Pancreas (tissue), 10 donors: ENCODE measurements at places on chromosomes 12 and 14. TPM values are rescaled to one million over a fixed set of nuclear protein-coding genes. Genes with fewer than 3 reads are reported as not detected.

ARHGAP9 gene
- 11.7 TPM for total RNA-seq

DBX2 gene
- 0.09 TPM for total RNA-seq

HOXC10 gene
- total RNA-seq: not detected

LRRIQ1 gene
- total RNA-seq: 0.31 TPM

WNT1 gene
- total RNA-seq: not detected

KRT1 gene
- 0.17 TPM for total RNA-seq

PMCH gene
- not detected for total RNA-seq

DNA sequence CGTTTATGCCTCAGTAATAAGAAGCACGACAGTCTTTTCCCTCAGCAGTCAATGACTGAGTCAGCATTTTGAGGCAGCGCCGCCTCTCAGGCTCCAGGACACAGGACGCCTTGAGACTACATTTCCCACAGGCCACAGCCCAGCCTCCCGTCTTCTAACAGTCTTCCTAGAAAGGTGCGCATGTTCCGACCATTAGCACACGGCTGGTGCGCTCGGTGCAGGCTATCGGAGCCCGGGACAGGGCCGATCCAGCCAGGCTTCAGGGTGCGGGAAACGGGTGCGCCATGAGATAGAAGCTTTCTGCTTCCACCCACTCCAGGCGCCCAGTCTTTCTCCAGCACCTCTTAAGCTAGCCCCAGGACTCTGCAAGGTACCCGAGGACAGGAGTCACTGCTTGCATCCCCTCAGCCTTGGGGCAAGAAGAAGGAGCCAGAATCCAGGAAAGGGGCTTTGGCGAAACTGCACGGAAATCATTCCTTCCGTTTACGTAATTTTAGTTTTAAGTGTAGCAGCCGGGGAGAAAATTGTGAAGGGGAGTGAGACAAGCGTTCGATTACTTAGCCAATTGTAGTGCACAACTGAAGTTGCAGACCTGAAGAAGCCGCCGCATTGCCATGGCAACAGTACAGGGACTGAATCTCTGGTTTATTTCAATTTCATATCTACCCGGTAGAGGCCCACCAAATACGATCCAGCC is 54.0 kb downstream of the ZNF641 start:
- H3K36me3 ChIP-seq: no peaks in the 10 kb centered on the region
- H3K27me3 ChIP-seq: no peaks in the 10 kb centered on the region
- DNase-seq: peak; percentile 93

- no peak for DNase-seq
- peaks cover 4% of the 10 kb centered on the region for H3K4me1 ChIP-seq
- no peak overlapping the region for H3K4me3 ChIP-seq
- no peak overlapping the region for H3K27ac ChIP-seq
- no peaks in the 10 kb centered on the region for H3K27me3 ChIP-seq
- peaks cover 21% of the 10 kb centered on the region for H3K36me3 ChIP-seq
Measured at GRCh38 chr12:56321027-56321426, 5.2 kb upstream of the CNPY2 start.

GRCh38 chr12:58414398-58414871 is 473.1 kb downstream of the ATP23 start:
- no peaks in the 10 kb centered on the region for H3K36me3 ChIP-seq
- H3K4me3 ChIP-seq: no peak overlapping the region
- no peaks in the 10 kb centered on the region for H3K27me3 ChIP-seq
- H3K4me1 ChIP-seq: no peaks in the 10 kb centered on the region
- no peak for DNase-seq

- H3K27ac ChIP-seq: peak overlapping the region; percentile 62
- H3K4me3 ChIP-seq: no peak overlapping the region
- no peaks in the 10 kb centered on the region for H3K36me3 ChIP-seq
- peaks cover 25% of the 10 kb centered on the region for H3K4me1 ChIP-seq
Measured at GRCh38 chr14:104971447-104972240, 6.5 kb downstream of the AHNAK2 start.

DNA sequence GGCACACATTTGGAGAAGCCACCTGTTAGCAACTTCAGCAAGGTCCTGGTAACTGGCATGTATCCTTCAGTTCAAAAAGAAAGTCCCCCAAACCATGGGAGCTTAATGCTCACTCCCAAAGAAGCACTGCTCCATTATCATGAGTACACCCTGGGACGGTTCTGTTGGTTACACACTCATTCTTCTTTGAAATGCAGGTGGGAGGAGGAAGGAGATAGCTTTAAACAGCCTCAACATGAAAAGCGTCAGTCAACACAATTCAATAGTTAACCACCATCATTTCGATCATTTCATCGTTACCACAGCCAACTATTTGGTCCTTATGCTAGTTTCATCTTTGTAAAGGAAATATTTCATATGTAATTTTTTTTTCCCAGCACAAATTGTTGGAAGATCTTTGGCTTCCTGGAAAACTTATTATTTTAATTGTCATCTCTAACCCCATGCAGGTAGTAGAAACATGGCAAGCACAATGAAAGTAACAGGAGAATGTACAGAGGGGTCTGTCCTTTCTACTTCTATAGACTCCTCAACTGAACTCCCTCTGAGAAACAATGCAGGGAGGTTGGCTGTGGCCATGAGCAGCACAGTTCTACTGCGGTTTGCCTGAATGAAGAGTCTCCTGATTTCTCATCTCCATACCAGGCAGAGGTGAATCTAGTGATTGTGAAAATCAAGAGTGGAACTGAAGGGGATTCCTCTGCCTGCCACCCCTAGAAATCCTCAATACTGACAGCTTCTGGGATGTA is 196.4 kb upstream of the FOXN3 start:
- H3K27ac ChIP-seq: no peak overlapping the region
- H3K36me3 ChIP-seq: no peaks in the 10 kb centered on the region
- DNase-seq: no peak
- H3K4me1 ChIP-seq: peaks cover 6% of the 10 kb centered on the region
- H3K27me3 ChIP-seq: no peaks in the 10 kb centered on the region
- H3K4me3 ChIP-seq: no peak overlapping the region

GRCh38 chr14:33347796-33348195 is 409.1 kb downstream of the NPAS3 start:
- H3K4me1 ChIP-seq: no peaks in the 10 kb centered on the region
- no peak overlapping the region for H3K27ac ChIP-seq
- H3K27me3 ChIP-seq: no peaks in the 10 kb centered on the region
- no peak overlapping the region for H3K4me3 ChIP-seq
- no peak for DNase-seq

- H3K27me3 ChIP-seq: no peaks in the 10 kb centered on the region
- no peaks in the 10 kb centered on the region for H3K36me3 ChIP-seq
- no peak for DNase-seq
- H3K4me1 ChIP-seq: no peaks in the 10 kb centered on the region
- H3K4me3 ChIP-seq: no peak overlapping the region
Measured at GRCh38 chr14:63563370-63564026, 20.3 kb upstream of the PPP2R5E start.

DNA sequence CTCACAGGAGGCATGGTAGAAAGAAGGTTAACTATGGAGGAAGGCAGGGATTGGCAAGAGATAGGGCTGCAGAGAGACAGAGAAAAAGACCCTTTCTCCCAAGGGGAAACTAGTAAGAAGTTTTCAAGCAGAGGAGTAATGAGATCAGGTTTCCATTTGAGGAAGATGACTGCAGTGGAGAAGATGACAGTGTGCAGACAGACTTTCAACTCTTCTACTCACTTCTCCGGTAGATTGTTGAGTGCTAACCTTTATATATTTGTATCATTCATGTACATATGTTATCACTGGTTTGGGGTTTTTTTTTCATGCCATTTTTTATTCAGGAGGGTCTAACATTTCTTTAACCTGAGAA is 5.9 kb upstream of the B3GNT4 start:
- no peaks in the 10 kb centered on the region for H3K36me3 ChIP-seq
- no peaks in the 10 kb centered on the region for H3K27me3 ChIP-seq
- no peak overlapping the region for H3K27ac ChIP-seq
- no peak for DNase-seq
- no peak overlapping the region for H3K4me3 ChIP-seq

- H3K4me3 ChIP-seq: no peak overlapping the region
- H3K27me3 ChIP-seq: no peaks in the 10 kb centered on the region
- H3K4me1 ChIP-seq: no peaks in the 10 kb centered on the region
- no peak for DNase-seq
Measured at GRCh38 chr14:63713058-63713457, 14.8 kb downstream of the SGPP1 start.

DNA sequence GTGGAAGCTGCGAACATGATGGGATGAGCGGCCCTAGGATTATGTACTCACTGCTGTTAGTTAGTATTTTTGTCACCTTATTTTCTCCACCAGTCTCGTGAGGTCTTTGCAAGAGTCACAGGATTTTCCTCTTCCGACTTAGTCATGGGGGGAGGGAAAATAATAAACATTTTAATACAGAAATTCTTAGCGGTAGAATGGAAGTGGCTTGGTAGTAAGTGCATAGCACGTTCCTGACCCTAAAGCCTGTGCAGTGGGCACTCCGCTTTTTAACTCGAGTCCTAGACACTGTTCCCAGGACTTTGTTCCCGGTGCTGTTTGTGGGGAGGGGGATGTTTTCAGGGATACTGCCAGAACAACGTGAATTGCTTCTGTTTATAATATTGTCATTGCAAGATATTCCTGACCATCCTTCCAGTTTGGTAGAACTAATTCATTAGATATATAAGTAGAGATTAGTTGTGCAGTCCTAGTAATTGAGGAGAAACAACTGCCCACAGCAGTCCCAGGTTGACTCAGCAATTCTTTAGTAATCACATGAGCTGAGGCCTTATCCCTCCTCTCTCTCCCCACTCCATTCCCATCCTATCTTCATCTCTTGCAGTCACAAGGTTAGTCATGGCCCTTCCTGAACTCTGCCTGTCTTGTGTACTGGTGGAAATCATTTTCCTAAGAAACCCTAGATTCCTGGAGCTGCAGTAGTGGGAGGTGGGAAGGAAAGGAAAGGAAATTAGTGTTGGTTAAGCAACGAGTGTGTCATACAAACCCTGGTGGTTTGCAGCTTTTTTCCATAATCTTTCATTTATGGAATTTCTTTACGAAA is 799 bp downstream of the SLC38A6 start:
- H3K27ac ChIP-seq: no peak overlapping the region
- no peaks in the 10 kb centered on the region for H3K27me3 ChIP-seq
- H3K4me3 ChIP-seq: peak overlapping the region; percentile 83
- no peak for DNase-seq
- H3K4me1 ChIP-seq: peaks cover 10% of the 10 kb centered on the region

DNA sequence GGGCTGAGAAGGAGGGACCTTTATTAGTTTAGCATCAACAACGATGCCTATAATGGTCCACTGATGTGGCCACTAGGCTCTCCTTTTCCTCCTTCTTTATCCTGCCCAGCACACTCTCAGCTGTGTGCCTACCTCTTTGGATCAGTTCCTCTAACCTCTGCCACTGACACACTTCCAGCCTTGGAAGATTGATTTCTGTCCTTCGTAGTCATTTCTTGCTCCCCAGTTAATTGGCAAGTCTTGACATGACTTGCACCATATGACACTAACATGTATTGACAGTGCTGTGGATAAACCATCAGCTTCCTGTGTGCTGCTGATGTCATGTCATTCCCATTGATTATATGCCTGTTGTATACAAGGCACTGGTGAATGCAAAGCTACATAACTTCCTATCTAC is 90.2 kb upstream of the PLEKHG7 start:
- H3K4me1 ChIP-seq: no peaks in the 10 kb centered on the region
- no peak overlapping the region for H3K27ac ChIP-seq
- H3K27me3 ChIP-seq: no peaks in the 10 kb centered on the region
- H3K4me3 ChIP-seq: no peak overlapping the region
- H3K36me3 ChIP-seq: no peaks in the 10 kb centered on the region

- DNase-seq: no peak
- H3K27me3 ChIP-seq: no peaks in the 10 kb centered on the region
- no peak overlapping the region for H3K4me3 ChIP-seq
Measured at GRCh38 chr12:26466726-26467125, 271.4 kb downstream of the SSPN start.

GRCh38 chr14:21748869-21749303 is 75.3 kb upstream of the OR4E1 start:
- DNase-seq: no peak
- no peaks in the 10 kb centered on the region for H3K4me1 ChIP-seq
- H3K36me3 ChIP-seq: no peaks in the 10 kb centered on the region
- no peak overlapping the region for H3K27ac ChIP-seq

DNA sequence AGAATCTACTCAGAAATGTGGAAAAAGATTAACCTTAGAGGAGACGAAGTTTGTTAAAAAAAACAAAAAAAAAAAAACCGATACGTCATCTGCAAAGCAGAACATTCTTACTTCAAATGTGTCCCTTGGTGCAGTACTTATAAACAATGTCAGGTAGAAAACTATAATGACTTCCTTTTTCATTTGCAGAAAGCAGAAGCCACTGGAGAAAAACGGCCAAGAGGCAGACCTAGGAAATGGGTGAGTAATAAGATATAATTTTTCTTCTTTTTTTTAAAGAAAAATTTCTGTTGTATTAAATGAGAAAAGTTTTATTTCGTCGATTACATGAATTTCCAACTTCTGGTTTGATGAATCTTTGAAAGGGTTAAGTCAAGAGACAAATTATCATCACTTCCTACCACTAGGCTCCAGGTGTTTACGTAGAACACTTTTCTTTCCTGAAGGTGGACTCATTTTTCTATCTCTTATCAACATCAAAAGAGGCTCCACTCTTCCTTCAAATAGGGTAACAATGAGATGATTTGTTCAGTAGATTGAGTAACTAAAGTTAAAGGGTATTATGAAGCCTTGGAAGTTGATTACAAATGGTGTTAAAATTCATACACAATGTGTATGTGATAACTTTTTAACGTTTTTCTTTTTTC is 14.2 kb downstream of the HMGA2 start:
- no peak overlapping the region for H3K4me3 ChIP-seq
- no peaks in the 10 kb centered on the region for H3K36me3 ChIP-seq
- DNase-seq: no peak
- H3K27ac ChIP-seq: no peak overlapping the region
- H3K4me1 ChIP-seq: no peaks in the 10 kb centered on the region

DNA sequence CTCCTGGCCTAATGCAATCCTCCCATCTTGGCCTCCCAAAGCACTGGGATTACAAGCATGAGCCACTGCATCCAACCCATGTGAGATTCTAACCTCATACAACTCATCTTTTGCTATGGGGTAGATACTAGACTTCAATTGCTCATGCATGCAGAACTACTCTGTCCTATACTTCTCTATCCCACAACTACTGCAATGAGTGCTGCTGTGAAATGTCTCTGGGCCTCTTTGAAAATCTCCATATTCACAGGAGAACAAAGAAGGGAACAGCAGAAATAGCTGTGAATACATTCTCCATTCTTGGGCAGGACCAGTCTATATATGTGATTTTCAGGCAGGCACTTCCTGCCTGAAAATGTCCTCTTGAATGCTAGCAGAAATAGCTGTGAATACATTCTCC is 220.7 kb upstream of the GRIP1 start:
- H3K27ac ChIP-seq: no peak overlapping the region
- no peaks in the 10 kb centered on the region for H3K27me3 ChIP-seq
- DNase-seq: no peak
- no peaks in the 10 kb centered on the region for H3K4me1 ChIP-seq

DNA sequence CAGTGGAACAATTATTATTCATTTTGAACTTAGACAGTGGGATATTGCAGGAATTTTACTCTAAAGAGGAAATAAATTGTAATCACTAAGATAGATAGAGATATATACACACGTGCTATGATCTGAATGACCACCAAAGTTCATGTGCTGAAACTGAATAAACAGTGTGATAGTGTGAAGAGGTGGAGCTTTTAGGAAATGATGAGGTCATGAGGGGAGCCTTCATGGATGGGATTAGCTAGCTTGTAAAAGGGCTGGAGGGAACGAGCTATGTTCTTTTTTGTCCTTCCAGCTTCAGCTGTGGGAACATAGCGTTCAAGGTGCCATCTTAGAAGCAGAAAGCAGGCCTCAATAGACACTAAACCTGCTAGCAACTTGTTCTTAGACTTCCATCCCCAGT is 191.5 kb upstream of the LRIG3 start:
- H3K27me3 ChIP-seq: no peaks in the 10 kb centered on the region
- no peaks in the 10 kb centered on the region for H3K4me1 ChIP-seq
- H3K27ac ChIP-seq: no peak overlapping the region
- no peak overlapping the region for H3K4me3 ChIP-seq
- no peak for DNase-seq
- H3K36me3 ChIP-seq: no peaks in the 10 kb centered on the region
